Small intestine (tissue), 16 donors: ENCODE measurements at places on chromosomes 2 and 18. TPM values are rescaled to one million over a fixed set of nuclear protein-coding genes. Genes with fewer than 3 reads are reported as not detected.

Gene LIMS2
- 10.8 TPM for polyA plus RNA-seq

Gene NEUROD1
- polyA plus RNA-seq = 1.4 TPM

Gene SERPINB4
- polyA plus RNA-seq = not detected

Gene CABLES1
- 11.7 TPM for polyA plus RNA-seq

DNA sequence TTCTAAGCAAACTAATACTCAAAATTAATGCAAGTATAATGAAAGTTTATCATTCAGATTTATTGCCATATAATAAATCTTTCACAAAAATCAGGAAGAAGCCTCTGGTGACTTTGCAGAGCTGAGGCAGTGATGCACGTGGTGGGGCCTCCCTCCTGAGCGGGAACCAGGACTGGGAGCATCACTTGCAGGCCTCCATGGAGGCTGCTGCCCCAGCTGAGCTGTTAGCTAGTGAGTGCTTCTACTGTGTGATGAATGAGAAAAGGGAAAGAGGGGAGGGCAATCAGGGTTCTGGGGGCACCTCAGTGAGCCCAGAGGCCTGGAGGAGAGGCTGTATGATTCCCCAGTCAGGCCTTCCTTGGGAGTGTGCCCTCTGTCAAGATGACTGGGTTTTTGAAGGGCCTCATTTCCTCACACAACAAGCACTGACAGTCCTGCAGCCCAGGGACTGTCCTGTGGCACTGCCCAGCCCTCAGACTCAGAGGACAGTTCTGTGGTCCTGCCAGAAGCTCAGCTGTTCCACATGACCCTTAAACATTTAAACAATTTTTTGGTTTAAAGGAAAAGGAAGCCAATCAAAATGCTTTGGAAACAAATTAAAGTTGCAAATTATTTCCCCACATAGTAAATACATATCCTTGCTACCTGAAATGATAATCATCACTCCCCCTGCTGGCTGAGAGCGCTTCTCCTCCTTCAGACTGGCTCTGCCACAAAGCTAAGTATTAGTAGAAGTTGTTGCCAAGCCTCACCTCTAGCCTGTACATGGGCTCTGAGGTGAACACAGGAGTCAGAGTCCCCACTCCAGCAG lies 90.9 kb upstream of the SMAD7 start:
- DNase-seq = peak; percentile 58

- peak; percentile 78 for DNase-seq
Measured at GRCh38 chr2:95389245-95390119, 13.0 kb upstream of the FAHD2A start.

- DNase-seq = no peak
Measured at GRCh38 chr2:37911296-37911873, 13.7 kb upstream of the RMDN2 start.

DNA sequence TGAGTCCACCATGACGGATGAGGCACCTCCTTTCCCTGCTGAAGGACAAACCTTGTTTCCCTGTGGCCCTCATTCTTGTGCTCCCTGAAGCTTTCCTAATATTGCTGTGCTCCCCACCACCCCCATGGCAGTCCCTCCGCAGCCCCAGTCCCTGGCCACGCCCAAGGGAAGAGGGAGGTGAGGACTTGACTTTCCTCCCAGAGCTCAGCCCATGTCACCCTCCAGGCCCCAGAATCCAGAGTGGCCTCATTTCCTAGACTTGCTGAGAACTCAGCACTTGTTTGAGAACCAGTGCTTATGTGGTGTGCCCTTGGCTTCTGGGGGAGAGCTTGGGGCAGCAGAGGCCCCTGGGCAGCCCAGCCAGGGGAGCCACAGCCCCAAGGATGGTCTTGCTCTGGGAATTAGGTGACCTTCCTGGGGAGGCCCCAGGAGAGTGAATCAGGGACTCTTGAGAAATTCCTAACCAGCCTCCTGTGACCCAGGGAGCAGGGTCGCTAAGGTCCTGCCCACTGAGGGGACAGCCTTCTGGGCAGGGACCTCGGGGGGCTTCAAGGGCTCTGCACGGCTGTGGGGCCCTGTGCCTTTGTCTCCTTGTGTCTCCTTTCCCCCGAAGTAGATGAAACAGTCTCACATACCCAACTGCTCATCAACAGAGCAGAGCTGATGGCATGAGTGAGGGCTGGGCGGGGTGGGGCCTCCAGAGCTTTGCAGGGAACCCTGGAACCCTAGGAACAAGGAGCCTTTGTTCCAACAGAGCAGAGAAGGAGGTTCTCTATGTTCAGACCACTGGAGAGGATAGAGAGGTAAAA lies 27.9 kb downstream of the PSD4 start:
- no peak for DNase-seq

DNA sequence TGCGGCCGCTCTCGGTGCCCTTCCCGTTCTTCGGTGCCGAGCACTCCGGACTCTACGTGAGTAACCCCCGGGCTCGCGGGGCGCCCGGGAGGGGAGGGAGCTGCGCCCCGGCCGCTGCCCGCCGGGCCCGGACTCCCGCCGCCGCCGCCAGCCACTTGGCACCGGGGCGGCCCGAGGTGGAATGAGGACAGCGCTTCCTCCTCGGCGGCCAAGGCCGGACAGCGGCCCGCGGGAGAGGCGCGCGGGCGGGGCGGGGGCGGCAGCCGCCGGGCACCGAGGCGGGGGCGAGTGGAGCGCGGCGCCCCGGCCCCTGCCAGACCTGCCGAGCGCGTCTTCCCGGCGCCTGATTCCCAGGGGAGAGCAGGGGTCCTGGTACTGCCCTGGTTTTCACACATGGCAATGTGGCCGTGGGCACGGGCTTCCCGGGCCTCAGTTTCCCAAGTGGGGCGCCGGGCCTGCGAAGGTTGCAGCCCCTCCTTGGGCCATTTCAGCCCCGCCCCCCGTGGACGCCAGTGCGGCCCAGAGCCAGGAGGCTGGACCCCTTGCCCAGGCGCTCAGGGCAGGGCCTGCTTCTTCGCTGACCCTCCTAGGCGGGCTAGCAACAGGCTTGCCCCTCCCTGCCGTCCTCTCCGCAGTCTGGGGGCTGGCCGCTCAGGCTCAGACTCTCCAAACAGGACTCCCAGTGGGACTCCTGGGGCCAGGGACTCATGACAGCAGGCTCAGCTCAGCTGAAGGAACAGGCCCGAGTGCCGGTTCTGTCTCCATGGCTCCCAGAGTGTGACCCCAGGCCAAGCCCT lies 775 bp downstream of the SNED1 start:
- DNase-seq = peak; percentile 45

DNA sequence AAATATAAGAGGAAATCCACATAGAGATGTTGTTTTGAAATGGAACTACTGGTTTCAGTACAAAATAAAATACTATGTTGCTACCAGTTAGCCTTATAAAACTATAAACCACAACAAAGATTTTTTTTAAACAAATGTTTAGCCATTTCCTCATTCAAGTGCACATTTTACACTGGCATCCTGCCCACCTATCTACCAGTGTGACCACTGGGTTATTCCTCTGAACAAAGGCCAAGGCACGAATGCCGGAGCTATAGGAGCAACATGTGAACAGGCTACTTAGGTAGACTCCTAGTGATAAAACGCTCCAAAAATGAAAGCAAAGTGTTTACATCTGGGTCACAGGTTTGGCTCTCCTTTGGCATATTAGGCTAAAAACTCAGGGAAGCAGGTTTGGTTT lies 31.8 kb upstream of the SULT1C4 start:
- DNase-seq = peak; percentile 20

DNA sequence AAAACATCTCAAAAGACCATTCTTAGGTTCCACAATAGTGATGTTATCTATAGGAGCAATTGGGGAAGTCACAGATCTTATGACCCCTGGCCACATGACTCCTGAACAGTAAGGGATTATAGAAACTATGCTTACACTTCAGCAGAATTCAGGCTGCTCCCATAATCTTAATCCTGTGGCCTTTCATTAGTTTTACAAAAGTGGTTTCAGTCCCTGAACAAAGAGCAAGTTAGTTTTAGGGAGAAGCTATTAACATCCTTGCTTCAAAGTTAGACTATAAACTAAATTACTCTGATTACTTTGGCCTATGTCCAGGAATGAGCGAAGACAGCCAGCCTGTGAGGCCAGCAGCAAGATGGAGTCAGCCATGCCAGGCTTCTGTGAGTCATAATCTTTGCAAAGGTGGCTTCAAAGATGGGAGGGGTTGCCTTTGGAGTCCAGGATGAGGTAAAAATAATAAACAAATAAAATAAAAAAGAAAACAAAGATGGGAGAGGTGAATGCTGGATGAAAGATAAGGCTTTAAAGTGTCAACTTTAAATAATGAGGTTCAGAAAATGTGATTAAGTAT lies 168.7 kb upstream of the NDUFV2 start:
- DNase-seq = peak; percentile 20

- peak; percentile 1 for DNase-seq
Measured at GRCh38 chr2:223488814-223489213, 113.3 kb downstream of the SCG2 start.

GRCh38 chr2:170276925-170277629 lies 99.1 kb downstream of the MYO3B start:
- no peak for DNase-seq

DNA sequence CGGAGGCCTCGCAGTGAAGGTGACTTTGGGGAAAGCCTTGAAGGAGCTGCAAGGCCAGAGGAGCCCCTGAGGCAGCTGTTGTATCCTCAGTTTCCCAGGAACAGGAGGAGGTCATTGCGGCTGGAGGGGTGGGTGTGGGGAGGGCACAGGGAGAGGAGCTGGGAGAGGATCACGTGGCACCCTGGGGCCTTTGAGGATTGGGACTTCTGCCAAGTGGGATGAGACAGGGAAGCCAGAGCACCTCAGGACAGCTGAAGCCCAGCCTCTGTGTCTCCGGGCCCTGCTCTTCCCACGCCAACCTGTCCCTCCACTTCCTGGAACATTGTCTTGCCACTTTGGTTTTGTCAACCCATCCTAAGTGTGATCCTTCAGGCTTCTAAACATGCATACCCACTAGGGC lies 19.4 kb upstream of the RRM2 start:
- DNase-seq = no peak

DNA sequence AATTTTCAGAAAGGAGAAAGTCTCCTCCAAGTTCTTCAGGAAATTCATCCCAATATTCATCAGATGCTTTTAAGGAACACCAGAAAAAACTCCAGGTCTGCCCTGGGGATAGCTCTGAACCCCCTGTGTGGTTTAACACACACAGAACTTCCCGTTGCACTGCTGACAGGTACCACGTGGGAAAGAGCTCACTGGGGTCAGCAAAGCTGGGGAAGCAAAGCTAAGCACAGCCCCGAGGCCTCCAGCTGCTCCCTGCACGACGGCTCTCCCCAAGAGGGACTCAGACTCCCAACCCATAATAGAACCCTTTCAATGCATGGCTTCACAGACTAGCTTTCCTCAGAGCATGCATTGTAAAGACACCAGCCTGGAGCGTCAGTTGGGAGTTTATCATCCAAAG lies 28.0 kb downstream of the ADI1 start:
- DNase-seq = no peak

DNA sequence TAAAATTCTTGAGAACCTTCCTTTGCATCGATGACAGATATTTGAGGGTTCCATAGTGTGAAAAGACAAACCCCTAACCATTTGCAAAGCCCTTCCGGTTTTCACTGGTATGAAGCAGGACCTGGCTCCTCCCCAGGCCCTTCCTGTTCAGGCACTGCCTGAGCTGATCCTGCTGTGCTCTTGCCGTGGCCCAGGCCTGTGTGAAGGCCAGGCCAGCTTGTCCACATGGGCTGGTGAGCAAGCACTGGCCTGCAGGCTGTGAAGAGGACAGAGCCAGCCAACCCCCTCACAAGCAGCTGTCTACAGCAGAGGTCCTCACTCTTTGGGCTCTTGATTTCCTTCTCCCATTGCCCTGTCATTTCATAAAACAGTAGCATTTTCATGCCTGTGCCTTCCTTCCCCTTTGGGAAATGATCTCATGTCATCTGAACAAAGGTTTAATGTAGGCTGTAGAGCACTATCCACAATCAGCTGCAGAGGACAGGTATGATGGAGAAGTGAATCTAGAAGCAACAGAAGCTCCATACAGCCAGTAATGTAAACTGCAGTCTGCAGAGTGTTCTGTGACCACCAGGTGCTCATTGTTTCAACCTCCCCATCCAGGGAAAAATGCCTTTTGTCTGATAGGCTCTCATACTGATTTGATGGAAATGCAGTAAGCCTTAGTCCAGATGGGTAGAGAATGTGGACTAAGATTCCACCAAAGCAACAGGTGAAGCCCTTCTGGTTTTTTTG lies 19.8 kb downstream of the MPHOSPH10 start:
- no peak for DNase-seq

- DNase-seq = no peak
Measured at GRCh38 chr18:69830189-69830588, 117.5 kb downstream of the CD226 start.

DNA sequence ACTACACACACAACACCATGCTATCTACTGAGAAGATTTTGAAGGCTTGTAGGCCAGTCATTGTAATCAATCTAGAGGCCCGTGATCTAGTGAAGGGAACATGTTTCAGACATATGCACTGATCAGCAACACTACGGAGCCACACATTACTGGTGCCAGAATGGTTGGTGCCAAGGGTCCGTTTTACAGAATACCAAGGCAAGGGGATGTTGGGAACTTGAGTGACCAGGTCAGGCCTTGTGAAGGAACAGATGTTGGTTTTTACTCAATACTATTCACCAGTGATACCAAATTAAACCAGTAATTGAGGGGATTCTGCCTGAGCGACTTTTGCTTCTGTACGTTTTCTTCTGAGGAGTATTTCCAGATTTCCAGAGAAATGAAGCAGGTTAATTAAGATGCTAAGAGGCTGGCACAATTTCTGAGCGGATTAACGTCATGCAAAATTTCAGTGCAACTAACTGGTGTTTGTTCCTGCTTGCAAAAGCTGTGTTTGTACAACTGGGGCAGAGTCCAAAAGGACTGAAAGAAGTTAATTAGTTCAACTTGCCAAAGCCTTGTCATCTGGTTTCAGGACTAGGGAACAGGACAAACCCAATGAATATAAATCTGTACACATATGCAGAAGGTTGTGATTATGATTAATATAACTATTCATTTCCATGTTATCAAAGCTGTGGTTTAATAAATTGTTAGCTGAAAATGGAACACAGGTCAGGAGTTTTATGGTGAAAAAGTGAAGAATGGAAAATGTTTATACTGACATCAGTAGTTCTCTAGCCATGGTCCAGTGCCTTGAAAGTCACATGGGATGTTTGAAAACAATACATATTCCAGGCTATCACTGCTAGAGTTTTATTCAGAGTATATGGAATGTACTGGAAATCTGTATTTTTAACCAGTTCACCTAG lies 432.1 kb upstream of the DCC start:
- DNase-seq = peak; percentile 4

DNA sequence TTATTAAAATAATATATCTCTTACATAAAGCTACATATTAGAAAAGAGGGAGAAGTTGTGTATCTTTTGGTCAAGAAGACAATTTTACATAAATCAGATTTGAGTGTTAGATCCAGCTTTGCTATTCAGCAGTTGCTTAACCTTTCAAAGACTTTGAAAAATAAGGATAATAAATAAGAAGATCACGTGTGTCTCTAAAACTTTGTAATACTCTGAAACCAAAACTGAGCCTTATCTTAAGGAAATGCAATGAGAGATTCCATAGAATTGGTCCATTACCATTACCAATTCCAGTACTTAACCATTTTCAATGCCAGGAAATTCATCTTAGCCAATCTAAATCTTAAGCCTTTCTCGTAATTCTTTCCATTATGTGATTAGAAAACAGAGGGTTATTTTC lies 89.2 kb upstream of the COL5A2 start:
- no peak for DNase-seq
